ENCODE measurements at places on chromosomes 12 and 14. TPM values are rescaled to one million over a fixed set of nuclear protein-coding genes. Genes with fewer than 3 reads are reported as not detected.

Gene CFAP251
- 6.7 TPM for total RNA-seq

Gene OR4E1
- total RNA-seq = not detected

Gene TAS2R9
- total RNA-seq = not detected

Gene ZDHHC22
- not detected for total RNA-seq

Gene BCL2L14
- 1.6 TPM for total RNA-seq

Gene METTL17
- 89.5 TPM for total RNA-seq

Gene SLC6A15
- total RNA-seq = 2.2 TPM

Gene DPF3
- 2.8 TPM for total RNA-seq

Gene CCDC198
- total RNA-seq = not detected

Gene GNG2
- total RNA-seq = 12.1 TPM

Gene EDDM3A
- not detected for total RNA-seq

Gene LRIG3
- 116 TPM for total RNA-seq

Gene FOXA1
- total RNA-seq = 0.32 TPM

Gene SLIRP
- 156 TPM for total RNA-seq

Gene DLGAP5
- total RNA-seq = under 0.01 TPM

Gene FOXN4
- total RNA-seq = not detected

Gene RAD9B
- 0.66 TPM for total RNA-seq

Gene ARHGEF40
- 33.7 TPM for total RNA-seq

Gene HCAR2
- 6.4 TPM for total RNA-seq

Gene TRIM9
- 5.2 TPM for total RNA-seq

Gene LRRC23
- 10.8 TPM for total RNA-seq

Gene ZFHX2
- 0.48 TPM for total RNA-seq

Gene CMA1
- total RNA-seq = 0.66 TPM

Gene SOAT2
- 0.16 TPM for total RNA-seq

Gene PIK3C2G
- total RNA-seq = 35.1 TPM

Gene FOXN3
- 70.7 TPM for total RNA-seq

Gene TAS2R14
- total RNA-seq = 8.8 TPM

Gene COPS7A
- 59.9 TPM for total RNA-seq

Gene DDN
- not detected for total RNA-seq

Gene ACVRL1
- total RNA-seq = 24.7 TPM

Gene GLIPR1L1
- total RNA-seq = not detected

Gene AHNAK2
- total RNA-seq = 46.7 TPM

Gene RIPK3
- total RNA-seq = 12.0 TPM

Gene KIF26A
- 2.2 TPM for total RNA-seq

Gene TPCN1
- total RNA-seq = 71.7 TPM

Gene KRT77
- total RNA-seq = not detected

Gene AMN
- 0.88 TPM for total RNA-seq

Gene RGS6
- total RNA-seq = 9.2 TPM

Gene LHX5
- not detected for total RNA-seq

Gene IL23A
- total RNA-seq = not detected

Gene RNASE1
- 125 TPM for total RNA-seq

Gene NEUROD4
- not detected for total RNA-seq

Gene SUSD6
- total RNA-seq = 55.7 TPM

Gene SLC7A8
- 98.9 TPM for total RNA-seq
